NCI-H774 (cell line): ENCODE measurements at places on chromosomes 2 and 18.

GRCh38 chr2:48112911-48113680, 206.8 kb upstream of the FBXO11 start:
- no peak for DNase-seq

DNA sequence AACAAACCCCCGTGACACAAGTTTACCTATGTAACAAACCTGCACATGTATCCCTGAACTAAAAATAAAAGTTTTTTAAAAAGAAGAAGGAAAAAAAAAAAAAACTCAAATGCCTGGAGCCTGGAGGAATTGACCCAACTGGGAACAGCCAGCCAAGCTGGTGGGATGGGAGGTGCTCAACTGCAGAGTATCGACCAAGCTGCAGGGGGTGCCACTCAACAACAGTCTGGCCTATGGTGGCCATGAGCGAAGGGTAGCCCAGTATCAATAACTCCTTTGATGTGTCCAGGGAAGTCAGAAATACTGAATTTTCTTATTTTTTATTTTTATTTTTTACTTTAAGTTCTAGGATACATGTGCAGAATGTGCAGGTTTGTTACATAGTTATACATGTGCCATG, 310.3 kb upstream of the DLGAP1 start:
- no peak for DNase-seq

DNA sequence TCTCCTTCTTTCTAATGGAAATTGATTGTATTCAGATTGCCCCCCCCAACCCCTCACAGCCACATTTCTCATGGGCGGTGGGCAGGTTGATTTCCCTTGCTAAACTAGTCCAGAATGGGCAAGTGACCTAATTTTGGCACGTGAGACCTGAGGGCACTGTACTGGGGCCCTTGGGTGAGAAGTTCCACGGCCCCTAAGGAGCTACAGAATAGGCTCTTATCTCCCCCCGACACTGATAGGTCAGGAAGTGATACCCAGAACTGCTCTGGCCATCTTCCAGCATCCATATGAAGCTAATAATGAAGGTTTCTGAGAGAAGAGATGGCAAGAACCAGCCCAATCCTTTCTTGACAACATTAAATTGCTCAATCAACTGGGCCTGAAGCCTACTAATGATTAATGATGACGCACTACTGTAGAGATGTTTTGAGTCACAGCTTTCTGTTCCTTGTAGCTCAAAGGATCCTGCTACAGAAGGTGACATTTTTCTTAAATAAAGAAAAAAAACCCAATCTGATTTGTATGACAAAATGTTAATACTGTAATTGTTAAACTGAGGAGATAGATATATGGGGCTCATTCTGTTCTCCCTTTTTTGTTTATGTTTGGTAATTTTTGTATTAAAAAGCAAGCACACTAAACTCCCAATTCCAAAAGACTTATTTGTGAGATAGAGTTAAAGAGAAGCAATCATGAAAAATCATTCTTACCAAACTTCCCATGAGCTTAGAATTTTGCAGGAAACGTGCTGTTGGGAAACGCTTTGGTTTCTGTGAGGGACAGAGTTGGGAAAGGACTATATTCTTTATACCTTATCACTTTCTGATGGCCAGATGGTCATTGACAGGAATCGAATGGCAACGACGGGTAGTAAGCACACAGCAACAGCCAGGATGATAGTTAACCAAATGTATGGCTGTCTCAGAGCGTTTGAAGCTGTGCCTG, 28.2 kb upstream of the NARS1 start:
- DNase-seq: no peak

GRCh38 chr2:211035548-211036185, 479.3 kb downstream of the CPS1 start:
- no peak for DNase-seq
